ENCODE measurements at places on chromosomes 4 and X. TPM values are rescaled to one million over a fixed set of nuclear protein-coding genes. Genes with fewer than 3 reads are reported as not detected.

Gene SPANXA1
- polyA plus RNA-seq, result 6.5 TPM

Gene LARP1B
- polyA plus RNA-seq, result 97.5 TPM

Gene SUPT20HL1
- 0.99 TPM for polyA plus RNA-seq

Gene TSC22D3
- 65.5 TPM for polyA plus RNA-seq

Gene TMSB15B
- polyA plus RNA-seq, result 4.0 TPM

Gene RXFP1
- polyA plus RNA-seq, result 0.26 TPM

Gene BMPR1B
- 7.5 TPM for polyA plus RNA-seq

Gene PDCL2
- 84.6 TPM for polyA plus RNA-seq
